Lower lobe of right lung (tissue), 2 donors: ENCODE measurements at places on chromosomes 7 and 10. TPM values are rescaled to one million over a fixed set of nuclear protein-coding genes. Genes with fewer than 3 reads are reported as not detected.

Gene PLAU
- total RNA-seq: 29.0 TPM

Gene NAT16
- total RNA-seq: not detected

Gene DPYSL4
- 2.1 TPM for total RNA-seq

Gene COL17A1
- total RNA-seq: 0.32 TPM

Gene NKX6-2
- total RNA-seq: not detected

Gene CCL24
- total RNA-seq: 4.1 TPM

Gene ACTR3C
- 18.6 TPM for total RNA-seq

Gene BZW2
- total RNA-seq: 24.6 TPM

Gene DNAJC2
- 17.1 TPM for total RNA-seq

Gene ATRNL1
- total RNA-seq: 0.92 TPM

Gene PUS7
- total RNA-seq: 8.4 TPM

Gene NPSR1
- not detected for total RNA-seq

Gene PTF1A
- not detected for total RNA-seq

Gene TMEM196
- not detected for total RNA-seq

Gene ANKRD61
- not detected for total RNA-seq

Gene ADAM12
- total RNA-seq: 0.92 TPM

Gene OR9A2
- not detected for total RNA-seq

Gene SPDYE1
- total RNA-seq: not detected

Gene ACHE
- total RNA-seq: 0.97 TPM

Gene WDR11
- 51.4 TPM for total RNA-seq

Gene WNT8B
- 0.18 TPM for total RNA-seq

Gene PCGF6
- total RNA-seq: 6.6 TPM

Gene CTNNA3
- total RNA-seq: not detected

Gene CYP2C19
- not detected for total RNA-seq

Gene AKR1C2
- total RNA-seq: 34.4 TPM

Gene CPEB3
- total RNA-seq: 6.9 TPM
